ENCODE measurements at places on chromosomes 11 and 22. TPM values are rescaled to one million over a fixed set of nuclear protein-coding genes. Genes with fewer than 3 reads are reported as not detected.

OR5AS1 gene
- not detected for total RNA-seq

HBG2 gene
- total RNA-seq, result 0.89 TPM

TMEM86A gene
- 11.7 TPM for total RNA-seq

KCNJ11 gene
- 4.3 TPM for total RNA-seq

CCDC90B gene
- 30.0 TPM for total RNA-seq

OR51B4 gene
- not detected for total RNA-seq

SIAE gene
- total RNA-seq, result 41.4 TPM

OSBP2 gene
- 3.1 TPM for total RNA-seq

SYT12 gene
- total RNA-seq, result not detected

PIH1D2 gene
- 6.4 TPM for total RNA-seq

CATSPER1 gene
- 3.6 TPM for total RNA-seq

MYOD1 gene
- total RNA-seq, result not detected

MS4A15 gene
- total RNA-seq, result 113 TPM

CADM1 gene
- total RNA-seq, result 149 TPM

OR56A1 gene
- not detected for total RNA-seq

PHETA2 gene
- total RNA-seq, result 12.8 TPM

SYT7 gene
- total RNA-seq, result 3.8 TPM

ESAM gene
- 131 TPM for total RNA-seq

OR51E2 gene
- not detected for total RNA-seq

OR8D1 gene
- not detected for total RNA-seq

PHLDB1 gene
- total RNA-seq, result 71.8 TPM

HBG1 gene
- not detected for total RNA-seq

MB gene
- 0.86 TPM for total RNA-seq

SNX32 gene
- total RNA-seq, result 0.47 TPM

CDC42EP1 gene
- 46.0 TPM for total RNA-seq

GRIA4 gene
- total RNA-seq, result not detected

Measured in lower lobe of right lung (tissue), 2 donors.